Breast epithelium (tissue), 4 donors: ENCODE measurements at places on chromosomes 2 and 18. TPM values are rescaled to one million over a fixed set of nuclear protein-coding genes. Genes with fewer than 3 reads are reported as not detected.

PAIP2B gene
- 9.0 TPM for total RNA-seq

PSD4 gene
- 40.3 TPM for total RNA-seq

ABI2 gene
- 16.0 TPM for total RNA-seq

CCDC121 gene
- 4.9 TPM for total RNA-seq

PLB1 gene
- 11.9 TPM for total RNA-seq

CHAC2 gene
- 5.1 TPM for total RNA-seq

DNA sequence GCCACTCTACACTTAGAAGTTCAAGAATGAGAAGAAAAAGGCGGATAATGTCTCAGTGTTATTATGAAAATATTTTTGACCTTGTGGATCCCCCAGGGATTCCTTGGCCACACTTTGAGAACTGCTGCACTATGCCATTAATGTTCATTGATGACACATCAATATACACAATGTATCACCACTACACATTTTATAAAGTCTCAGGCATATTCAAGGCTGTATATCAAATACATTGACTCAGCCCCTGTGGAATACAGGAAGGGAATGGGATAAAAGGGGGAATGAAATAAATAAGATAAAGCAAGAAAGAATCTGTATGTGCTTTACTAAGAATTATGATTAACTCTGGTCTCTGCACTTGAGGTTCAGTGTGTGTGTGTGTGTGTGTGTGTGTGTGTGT, 69.1 kb downstream of the INHBB start:
- no peak for DNase-seq

- no peak for DNase-seq
Measured at GRCh38 chr18:60668583-60668982, 296.0 kb upstream of the MC4R start.

- DNase-seq = no peak
Measured at GRCh38 chr2:205706769-205707381, 24.6 kb downstream of the NRP2 start.

- DNase-seq = peak; percentile 79
Measured at GRCh38 chr2:20465716-20466394, 19.0 kb downstream of the RHOB start.

DNA sequence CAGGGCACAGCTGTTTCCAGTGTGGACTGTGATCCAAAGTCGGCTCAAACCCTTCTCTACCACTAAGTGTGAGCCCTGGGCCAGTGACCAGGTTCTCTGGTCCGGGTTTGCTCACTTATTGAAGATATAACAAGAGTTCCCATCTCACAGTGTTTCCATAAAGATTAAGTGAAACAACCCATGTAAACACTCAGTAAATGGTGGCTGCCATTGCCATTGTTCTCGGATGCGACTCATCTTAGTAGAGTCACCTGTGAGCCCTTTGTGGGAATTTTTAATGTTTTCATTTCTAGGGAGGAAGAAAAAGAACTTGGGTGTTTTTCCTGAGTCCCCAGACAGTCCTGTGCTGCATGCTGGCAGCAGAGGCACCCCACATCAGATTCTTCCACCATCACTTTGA, 53.4 kb downstream of the TPGS2 start:
- DNase-seq = no peak

DNA sequence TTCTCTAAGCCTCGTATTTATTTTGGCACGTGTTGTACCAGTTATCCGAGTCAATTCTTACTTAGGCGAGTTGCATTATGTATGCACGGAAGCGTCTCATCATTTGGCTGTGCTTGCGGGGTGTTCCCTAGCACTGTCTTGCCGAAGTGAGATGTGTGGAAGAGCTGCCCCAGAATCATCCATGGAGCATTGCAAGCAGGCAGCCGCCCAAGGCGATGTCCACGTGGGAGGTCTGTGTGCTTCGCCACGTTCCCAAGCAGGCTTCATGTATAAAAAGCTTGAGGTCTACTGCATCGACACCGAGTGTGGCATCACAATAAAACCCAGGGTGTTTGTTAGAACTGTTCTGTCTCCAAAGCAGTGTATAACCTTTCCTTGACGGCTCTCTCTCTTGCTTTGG, 849.9 kb downstream of the DCDC2C start:
- DNase-seq = no peak

GRCh38 chr2:133574186-133574585, 5.9 kb upstream of the NCKAP5 start:
- DNase-seq = no peak

DNA sequence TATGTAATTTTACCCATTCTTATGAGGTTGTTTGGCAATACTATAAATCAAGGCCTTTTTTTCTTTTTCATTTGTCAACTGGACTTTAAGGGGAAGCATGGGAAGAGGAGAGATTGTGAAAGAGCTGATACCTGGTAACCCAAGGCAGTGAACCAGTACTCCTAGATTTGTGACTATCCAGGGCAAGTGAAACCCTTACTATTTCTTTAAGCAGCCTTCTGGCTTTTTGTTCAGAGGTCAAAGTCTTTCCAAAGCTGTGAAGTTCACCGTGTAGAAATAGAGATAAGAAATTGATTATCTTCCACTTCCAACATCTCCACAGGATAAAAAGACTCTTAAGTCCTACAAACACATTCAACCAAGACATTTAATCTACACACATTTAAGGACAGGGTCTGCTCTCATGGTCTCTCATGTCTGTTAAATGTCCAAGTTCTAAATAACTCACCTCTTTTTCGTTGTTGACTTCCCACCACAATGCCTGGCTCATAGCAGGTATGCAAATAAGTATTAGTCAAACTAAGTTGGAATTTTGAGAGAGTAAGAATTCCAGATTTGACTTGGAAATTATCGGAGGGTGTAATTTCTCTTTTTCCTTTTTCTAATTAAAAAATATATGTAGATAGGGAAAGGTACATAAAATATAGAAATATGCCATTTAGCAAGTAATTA, 485.8 kb downstream of the STK39 start:
- no peak for DNase-seq

DNA sequence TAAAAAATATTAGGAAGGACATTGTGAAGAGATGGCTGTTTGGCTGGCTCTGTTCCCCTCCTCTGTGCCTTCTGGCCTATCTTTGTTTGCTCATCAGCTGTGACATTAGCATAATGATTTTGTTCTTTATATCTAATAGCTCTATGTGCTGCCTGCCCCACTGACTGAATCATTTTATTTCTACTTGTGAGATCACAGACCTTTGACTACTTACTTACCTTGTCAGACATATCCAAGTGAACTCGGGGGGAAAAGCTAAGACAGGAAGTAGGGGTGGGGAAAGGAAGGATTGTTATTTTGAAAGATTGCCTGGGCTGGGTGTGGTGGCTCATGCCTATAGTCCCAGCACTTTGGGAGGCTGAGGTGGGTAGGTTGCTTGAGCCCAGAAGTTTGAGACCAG, 104.2 kb downstream of the ASAP2 start:
- DNase-seq = no peak

DNA sequence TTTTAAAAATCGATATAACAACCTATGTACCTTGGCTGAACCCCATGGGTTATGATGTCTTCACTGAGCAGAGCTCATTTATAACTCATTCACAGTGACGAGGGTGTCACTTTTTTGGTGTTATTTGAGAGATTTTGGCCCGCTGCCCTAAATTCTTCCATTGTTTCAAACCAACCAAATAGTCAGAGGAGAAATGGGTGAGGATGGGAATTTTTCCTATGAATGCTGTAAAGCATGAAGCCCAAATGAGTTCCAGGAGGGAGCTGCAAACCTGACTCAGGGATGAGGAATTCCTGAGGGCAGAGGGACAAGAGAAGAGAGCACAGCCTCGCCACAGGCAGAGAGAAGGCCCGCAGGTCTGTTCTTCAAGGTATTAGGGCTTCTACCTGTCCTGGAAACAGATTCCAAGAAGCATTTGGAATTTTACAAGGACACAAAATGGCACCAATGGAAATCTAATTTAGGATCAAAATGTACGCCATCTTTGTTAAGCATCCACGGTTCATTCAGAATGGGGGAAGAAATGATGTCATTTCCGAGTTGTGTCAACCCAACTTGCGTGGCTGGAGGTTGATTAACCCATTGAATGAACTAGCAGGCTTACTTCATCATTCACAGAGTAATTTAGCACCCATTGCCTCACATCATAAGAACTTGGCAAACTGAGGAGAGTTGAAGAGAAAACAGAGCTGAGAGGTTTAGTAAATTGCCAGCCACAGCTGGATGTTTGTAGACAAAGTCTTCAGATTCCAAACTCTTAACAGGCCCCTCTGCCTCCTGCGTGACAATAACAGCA, 133.5 kb downstream of the LAMA3 start:
- no peak for DNase-seq

- no peak for DNase-seq
Measured at GRCh38 chr2:23393722-23394121, 8.7 kb downstream of the KLHL29 start.

- DNase-seq = no peak
Measured at GRCh38 chr2:164066095-164066494, 330.3 kb upstream of the FIGN start.

DNA sequence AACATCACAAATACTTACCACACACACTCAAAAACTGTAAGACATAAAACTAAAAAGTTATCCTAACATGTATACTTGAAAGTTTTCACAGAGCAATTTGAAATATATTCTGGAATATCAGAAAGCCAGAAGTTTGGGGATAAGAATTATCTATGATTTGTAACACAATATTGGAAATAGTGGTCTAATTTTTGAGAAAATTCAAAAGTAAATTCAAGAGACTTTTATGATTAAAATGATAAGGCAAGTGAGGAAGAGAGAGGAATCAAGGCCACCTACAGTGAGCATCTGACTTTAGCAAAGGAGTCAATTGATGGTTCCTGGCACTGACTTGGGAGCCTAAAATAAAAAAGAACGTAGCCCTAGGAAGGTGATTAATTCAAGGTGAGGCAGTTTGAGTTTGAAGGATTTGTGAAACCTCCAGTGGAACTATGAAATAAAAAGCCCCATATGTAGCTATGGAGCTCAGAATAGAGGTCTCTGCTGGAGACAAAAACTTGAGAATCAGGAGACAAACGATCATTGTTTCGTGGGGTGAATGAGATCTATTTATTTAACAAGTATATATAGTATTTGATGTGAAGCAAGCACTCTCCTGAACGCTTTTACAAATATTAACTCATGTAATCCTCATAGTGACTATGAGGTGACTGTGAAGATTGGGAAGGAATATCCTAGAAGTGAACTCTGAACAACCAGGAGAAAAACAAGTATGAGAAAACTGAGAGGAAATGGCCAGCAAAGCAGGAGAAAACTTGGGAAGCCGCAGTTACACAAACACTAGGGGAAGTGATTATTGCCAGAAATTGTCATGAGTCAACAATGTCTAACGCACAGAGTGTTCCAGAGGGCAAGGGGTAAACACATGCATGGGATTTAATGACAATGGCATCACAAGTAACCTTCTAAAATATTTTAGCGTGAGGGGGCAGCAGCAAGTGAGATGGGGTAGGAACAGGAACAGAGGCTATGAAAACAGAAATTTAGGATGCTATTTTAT, 12.8 kb downstream of the TFPI start:
- DNase-seq = no peak

DNA sequence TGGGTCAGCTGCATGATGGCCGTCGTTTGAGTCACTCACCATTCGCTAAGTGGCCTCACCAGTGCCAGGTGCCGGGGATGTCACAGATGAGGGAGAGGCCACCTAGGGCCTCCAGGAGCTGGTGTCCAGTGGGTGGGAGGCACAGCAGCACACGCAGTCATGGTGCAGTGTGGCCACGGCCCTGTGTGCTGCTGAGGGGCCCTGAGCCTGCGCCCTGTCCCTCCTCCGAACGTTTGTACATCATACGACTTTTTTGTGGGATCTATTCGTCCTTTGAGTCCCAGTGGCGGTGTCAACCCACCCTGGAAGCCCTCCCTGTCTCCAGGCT, 30.1 kb upstream of the ODC1 start:
- no peak for DNase-seq

DNA sequence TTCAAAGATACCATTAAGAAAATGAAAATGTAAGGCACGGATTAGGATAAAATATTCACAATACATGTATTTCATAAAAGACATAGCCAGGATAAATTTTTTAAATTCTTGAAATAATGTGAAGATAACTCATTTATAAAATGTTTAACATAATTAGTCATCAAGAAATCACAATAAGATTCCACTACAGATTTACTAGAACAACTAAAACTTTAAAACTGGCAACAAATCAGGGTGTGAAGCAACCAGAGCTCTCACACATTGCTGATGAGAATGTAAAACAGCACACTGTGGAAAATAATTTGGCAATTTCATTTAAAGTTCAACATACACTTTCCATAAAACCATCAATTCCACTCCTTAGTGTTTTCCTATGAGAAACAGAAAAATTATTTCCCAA, 89.6 kb upstream of the UBE2E3 start:
- DNase-seq = no peak

DNA sequence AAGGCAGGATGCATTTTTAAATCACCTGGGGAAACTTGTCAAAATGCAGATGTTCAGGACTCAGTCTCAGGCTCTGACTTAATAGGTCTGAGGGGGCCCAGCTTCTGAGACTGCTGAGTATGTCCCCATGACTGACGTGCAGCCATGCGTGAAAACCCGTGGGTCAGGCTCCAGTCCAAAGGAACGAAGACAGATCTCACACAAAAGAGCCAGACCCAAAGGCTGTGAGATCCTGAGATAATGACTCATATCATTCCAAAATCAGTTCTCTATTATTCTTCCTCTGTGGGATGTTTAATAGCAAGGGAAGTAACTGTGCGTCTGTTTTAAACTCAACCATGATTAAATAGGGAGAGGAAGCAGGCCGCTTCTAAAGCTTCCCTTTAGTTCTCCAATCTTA, 107.4 kb upstream of the ACAA2 start:
- DNase-seq = no peak

DNA sequence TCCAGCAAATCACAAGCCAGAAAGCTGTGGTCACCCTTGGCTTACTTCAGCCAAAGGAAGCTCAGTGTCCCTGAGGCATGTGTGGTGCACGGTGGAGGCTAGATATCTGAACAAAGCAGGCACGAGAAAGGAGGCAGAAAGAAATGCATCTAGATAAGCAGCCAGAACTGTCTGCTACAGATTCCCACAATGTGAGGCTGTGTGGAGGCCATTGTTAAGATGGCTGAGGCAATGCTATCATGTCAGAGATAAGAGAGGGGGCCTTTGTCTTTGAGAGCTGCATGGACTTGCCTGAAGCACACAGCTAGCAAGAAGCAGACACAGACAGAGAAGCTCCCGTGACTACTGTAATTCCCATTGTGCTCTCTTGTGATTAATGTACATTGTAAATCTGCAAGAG, 110.5 kb upstream of the LYPD6 start:
- DNase-seq = no peak
